Stimulated activated CD8-positive, alpha-beta memory T cell treated with anti-CD3 and anti-CD28 coated beads, Interleukin-4, amount 100 ng/mL, for 1 hour (primary cell): ENCODE measurements at places on chromosomes 13 and 19.

- no peak for DNase-seq
Observed at GRCh38 chr19:55487924-55488687, at the start of gene SSC5D. TSS of gene SSC5D (plus strand) at chr19:55488436. CDS start at chr19:55488590, 154 bp downstream.

DNA sequence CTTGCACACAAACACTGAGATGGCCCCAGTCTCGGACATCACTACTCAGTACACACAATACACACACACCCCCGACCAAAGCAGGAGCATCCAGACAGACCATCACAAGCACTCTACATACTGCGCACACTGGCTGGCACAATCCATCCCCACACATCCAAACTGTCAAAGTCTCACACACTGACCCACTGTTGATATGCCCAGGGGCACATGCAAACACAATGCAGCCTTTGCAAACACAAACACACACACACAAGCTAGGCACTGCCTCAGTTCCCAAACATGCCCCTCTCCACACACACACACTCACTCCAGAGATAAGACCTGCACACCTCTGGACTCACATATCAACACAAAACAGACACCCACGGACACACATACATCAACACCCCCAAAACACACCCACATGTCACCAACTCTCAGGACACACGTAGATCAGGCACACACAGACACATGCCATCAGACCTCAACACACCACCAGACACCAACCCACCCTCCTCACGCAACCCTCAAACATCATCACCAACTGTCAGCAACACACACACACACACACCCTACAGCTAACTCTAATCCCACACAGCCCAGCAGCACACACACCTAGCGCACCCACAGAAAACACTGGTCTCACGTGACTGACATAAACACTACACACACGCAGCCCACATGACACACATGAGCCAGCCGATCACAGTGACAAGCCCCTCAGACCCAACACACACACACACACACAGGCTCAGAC is 1.9 kb downstream of the BBC3 start:
- DNase-seq: no peak

DNA sequence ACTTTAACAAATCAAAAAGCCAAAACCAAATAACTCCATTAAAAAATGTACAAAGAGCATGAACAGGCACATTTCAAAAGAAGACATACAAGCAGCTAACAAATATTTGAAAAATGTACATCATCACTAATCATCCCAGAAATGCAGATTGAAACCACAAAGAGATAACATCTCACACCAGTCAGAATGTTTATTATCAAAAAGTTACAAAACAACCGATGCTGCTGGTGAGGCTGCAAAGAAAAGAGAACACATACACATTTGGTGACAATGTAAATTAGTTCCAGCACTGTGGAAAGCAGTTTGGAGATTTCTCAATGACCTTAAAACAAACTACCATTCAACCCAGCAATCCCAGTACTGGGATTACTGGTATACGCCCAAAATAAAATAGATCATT is 756.0 kb upstream of the PCDH20 start:
- no peak for DNase-seq

- DNase-seq: no peak
Observed at GRCh38 chr19:47111682-47112165, 1.9 kb downstream of the ZC3H4 start.

DNA sequence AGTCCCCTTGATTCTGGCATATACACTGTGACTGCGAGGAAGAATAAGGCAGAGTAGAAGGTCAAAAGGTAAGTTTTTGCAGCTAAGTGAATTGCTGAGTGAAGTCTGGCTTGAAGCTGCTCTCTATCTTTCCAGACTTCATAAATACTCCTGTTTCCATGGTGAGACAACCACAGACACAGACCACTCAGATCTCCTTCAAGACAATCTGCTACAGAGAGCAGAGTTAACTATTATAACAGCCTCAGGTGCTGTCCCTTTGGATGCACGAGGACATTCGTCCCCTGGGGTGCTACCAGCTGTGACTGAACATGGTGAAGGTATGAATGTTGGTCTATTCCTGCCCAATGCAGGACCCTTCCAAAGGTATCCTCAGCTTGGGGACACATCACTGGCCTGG is 104.0 kb downstream of the MYCBP2 start:
- no peak for DNase-seq
